Left colon (tissue), 2 donors: ENCODE measurements at places on chromosomes 3 and 15.

DNA sequence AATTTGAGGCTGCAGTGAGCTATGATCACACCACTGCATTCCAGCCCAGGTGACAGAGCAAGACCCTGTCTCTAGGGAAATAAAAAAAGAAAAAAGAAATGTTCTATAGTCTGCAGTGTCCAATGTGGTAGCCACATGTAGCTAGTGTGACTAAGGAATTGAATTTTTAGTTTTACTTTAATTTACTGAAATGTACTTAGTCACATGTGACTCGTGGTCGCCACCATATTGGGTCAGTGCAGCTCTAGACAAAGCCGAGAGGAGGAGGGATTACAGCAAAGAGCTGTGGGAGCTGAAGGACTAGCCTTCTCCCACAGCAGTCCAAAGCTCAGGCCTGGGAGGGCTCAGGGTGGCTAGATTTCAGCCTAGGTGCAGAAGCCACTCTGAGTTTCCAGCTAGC lies 65.9 kb upstream of the NTRK3 start:
- DNase-seq, result no peak

- no peak for DNase-seq
Observed at GRCh38 chr3:194957743-194958240, 272.1 kb downstream of the FAM43A start.

- DNase-seq, result no peak
Observed at GRCh38 chr3:193771653-193772421, 178.8 kb downstream of the OPA1 start.

DNA sequence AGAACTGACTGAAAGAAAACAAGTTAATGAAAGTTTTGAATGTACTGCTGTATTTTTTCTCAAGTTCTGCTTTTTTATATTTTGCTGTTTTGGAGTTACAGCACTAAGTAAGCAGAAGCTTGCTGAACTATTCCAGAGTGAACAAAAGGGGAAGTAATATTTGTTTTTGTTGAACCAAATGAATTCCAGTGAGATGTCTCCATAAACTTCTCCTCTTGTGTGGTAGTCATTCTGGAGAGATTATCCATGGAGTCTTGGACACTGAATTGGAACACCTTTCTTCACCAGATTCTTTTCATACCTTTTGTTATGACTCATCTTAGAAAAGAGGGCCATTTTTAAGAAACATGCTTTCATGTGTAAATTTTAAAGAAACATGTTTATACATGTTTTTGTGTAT lies 8.8 kb downstream of the ANKUB1 start:
- DNase-seq, result no peak

- DNase-seq, result no peak
Observed at GRCh38 chr3:129384594-129385323, 43.7 kb downstream of the EFCAB12 start.

- DNase-seq, result peak; percentile 74
Observed at GRCh38 chr3:141828890-141829289, 47.6 kb upstream of the ATP1B3 start.

GRCh38 chr3:101903451-101903871 lies 54.1 kb downstream of the NFKBIZ start:
- no peak for DNase-seq

- no peak for DNase-seq
Observed at GRCh38 chr15:67606742-67607141, 64.2 kb downstream of the MAP2K5 start.

DNA sequence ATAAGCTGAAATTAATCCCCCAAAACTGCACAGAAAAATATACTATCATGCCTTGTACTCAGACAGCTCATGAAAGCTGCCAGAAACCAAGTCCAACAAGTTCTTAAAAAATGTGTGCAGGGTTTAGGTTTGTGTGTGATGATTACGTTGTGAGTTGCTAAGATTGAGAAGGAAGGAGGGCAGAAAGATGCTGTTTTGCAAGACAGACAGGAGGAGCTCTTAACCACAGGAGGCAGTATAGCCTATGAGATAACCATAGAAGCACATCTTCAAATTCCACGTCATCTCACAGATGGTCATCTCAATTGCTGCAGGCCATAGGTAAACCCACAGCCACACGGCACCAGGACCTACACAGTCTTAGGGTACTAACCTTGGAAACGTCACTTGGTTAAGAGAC lies 191.9 kb downstream of the STT3B start:
- DNase-seq, result no peak

DNA sequence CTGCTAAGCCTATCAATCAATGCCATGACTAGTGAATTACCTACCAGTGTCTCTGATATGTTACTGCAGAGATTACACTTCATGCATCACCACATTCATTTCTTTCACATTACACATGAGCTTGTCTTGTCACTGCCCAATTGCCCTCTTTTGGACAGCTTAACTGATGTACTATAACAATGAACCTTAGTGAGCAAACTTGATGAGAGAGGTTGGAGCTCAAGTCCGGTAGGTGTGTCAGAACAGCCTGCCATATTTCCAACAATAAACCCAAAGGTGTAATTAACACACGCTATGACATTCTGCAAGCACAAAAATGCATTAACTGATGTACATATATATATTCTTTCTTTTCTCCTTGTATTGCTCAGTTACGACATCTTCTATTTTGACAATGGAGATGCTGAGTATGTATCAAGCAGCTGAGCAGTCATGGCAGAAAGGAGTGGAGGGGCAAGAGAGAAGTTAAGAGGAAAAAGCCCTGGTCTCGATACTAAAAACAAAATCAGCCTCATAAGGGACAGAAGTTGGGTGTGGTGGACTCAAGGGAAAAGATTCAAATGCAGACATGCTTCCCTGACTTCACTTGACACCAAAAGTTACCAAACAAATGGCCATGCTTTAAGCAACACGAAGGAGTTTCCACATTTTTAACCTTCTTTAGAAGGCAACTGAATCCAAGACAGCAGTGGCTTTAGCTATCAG lies 538.2 kb downstream of the FOXP1 start:
- DNase-seq, result no peak
